LoVo (cell line): ENCODE measurements at places on chromosomes 12 and 14.
A peak's percentile ranks its signal among the peaks of the same experiment; 100 is the strongest.

GRCh38 chr12:52202361-52203078 lies 10.7 kb upstream of the KRT80 start:
- no peak for DNase-seq

- DNase-seq = no peak
These were observed 34.6 kb upstream of the TUBA1C start for GRCh38 chr12:49230176-49230804.

DNA sequence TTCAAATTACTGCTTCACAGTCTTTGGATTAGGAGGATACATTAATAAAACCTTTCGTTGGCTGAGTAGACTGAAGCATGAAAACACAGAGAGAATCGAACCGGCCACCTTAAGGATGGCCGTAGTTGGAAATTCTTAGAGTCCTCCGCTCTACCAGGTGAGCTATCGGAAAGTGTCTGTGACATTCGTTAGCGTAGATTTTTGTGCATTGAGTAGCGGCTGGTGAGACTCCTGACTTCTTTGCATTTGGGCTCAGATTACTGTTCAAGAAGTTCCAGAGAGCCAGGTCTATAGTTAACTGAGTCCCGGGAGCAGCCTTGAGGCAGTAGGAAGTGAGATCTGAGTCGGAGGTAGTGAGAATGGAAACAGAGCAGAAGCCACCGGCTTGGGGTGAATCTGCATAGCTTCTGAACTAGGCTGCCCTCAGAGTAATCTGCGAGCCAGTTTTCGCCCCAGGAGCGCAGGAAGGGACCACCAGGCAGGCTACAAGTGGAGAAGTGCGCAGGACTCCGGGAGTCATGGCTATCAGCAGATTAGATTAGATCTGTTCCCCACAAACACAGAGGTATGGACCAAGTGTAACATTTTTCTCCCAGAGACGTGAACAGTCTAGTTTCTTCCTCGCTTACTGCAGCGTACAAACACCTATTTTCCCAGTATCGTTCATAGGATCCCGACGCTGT lies 11.0 kb downstream of the OR6S1 start:
- DNase-seq = peak; percentile 81

GRCh38 chr12:128980623-128981022 lies 127.3 kb downstream of the GLT1D1 start:
- DNase-seq = no peak

DNA sequence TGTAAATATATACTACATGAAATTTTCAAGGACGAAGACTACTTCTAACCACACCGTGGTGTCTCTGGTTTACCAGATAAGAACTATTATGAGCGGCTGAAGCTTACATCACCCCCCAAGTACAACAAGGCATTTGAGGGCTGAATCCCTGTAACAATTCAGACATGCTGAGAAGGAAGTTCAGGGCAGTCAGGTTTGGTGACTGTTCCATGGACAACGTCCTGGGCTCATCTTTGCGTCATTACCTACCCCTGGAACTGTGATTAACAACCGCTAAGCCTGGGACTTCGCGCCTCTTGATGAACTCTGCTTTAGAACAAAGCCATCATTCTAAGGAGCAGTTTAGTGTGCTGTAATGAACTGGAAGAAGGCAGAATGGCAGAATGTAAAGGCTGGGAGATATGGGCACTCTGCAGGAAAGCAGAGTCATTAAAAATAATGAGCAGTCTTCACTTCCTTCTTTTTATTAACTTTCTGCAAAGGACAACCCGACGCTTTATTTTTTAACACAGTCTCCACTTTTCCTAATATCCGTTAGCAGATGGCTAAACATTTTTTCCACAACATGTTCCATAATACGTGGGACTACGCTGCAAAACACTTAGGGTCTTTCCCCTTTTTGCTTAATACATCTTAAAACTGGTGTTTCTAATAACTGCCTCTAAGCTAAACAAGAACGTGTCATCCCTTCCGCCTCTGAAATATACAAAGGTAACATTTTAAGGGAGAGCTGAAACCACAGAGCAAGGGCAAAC lies 263.2 kb downstream of the ADAMTS20 start:
- no peak for DNase-seq

- no peak for DNase-seq
These were observed 3.2 kb upstream of the MMP19 start for GRCh38 chr12:55845785-55846496.

- DNase-seq = peak; percentile 38
These were observed 12.3 kb downstream of the FIGNL2 start for GRCh38 chr12:51836041-51836826.

DNA sequence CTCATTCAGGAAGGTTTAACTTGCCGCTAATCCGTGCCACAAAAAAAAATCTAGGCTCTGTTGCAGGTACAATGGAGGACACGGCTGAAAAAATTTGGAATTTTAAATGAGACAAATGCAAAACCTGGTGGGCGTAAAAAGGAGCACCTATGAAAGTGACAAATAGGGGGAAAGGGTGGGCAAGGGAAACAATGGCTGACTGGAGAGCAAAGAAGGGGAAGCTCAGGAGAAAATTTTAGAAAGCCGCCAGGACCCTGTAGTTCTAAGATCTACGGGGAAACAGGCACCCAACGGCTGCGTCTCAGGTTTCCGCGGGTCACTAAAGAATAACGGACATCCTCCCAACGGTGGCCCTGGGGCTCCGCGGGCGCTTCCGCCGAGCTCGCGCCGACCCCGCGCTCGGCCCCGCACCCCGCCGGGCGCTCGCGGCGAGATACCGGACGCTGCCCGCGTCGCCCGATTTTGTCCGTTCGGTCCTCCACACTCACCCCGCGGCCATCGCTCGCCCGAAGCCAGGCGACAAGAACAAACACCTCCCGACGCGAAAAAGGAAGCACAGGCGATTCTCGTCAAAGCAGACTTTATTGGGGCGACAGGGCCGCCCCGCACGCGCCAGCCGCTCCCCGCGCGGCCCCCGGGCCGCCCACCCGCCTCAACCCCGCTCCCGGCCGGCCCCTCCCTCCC lies 1.1 kb upstream of the YY1 start:
- DNase-seq = peak; percentile 35

DNA sequence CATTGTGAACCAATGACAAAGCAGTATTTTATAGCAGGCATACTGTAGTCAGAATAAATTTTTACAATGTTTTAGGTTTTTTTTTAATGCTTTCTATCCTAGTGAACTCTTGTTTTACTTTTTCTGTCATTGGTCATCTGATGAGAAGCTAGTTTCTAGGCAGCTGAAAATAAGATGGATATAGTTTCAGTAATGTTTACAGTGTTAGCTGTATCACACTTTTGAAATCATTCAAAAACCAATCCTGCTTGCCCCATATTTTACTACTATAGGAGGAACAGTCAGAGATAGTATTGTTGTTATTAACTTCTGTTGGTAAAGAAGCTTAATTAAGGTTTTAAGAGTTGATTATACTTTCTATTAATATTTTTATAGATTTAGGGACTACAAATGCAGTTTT lies 24.5 kb downstream of the USP15 start:
- DNase-seq = no peak

- DNase-seq = no peak
These were observed 25.3 kb downstream of the CLEC2A start for GRCh38 chr12:9906873-9907272.

GRCh38 chr12:68611094-68611805 lies 551 bp downstream of the RAP1B start:
- DNase-seq = peak; percentile 54

GRCh38 chr12:124940143-124940392 lies 25.6 kb upstream of the UBC start:
- no peak for DNase-seq
